Naive B cell (primary cell): ENCODE measurements at places on chromosomes 5 and 9.

DNA sequence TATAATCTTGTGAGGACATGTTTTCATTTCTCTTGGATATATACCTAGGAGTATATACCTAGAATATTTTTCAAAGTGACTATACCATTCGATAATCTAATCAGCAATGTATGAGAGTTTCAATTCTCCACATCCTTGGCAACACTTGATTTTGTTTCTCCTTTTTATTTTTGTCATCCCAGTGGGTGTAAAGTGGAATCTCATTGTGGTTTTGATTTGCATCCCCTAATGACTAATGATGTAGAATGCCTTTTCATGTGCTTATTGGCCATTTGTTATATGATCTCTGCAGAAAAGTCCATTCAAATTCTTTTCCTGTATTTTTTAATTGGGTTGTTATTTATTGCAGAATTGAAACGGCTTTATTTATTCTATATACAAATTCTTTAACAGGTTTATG, 15.2 kb downstream of the ZCCHC9 start:
- DNase-seq, result no peak

GRCh38 chr9:125296843-125297372, 35.3 kb downstream of the GAPVD1 start:
- DNase-seq, result no peak

DNA sequence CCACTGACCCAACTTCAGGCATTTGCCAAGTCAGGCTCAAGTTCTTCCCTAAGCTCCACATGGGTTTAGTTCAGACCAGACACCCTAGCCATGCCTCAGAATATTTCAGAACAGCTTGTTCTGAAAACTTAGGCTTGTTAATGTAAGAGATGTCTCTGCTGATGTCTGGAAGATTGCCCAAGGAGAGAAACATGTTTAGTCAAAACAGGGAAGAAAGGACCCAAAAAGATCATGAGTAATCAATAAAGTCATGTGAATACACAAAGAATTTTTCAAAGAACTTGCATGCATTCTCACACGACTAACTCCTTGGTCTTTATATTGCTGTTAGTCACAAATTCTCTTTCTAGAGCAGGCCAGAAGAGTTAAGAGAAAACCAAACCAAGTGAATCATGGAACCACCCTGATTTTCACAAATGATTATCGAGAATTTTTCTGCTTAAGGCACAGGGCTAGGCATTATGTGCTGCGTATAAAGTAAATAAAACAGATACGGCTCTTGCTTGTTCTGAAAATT, 158.1 kb upstream of the HMHB1 start:
- no peak for DNase-seq

- no peak for DNase-seq
Observed at GRCh38 chr5:155794795-155795194, 532.2 kb upstream of the SGCD start.

GRCh38 chr5:136014049-136015002, 14.5 kb upstream of the TGFBI start:
- no peak for DNase-seq

DNA sequence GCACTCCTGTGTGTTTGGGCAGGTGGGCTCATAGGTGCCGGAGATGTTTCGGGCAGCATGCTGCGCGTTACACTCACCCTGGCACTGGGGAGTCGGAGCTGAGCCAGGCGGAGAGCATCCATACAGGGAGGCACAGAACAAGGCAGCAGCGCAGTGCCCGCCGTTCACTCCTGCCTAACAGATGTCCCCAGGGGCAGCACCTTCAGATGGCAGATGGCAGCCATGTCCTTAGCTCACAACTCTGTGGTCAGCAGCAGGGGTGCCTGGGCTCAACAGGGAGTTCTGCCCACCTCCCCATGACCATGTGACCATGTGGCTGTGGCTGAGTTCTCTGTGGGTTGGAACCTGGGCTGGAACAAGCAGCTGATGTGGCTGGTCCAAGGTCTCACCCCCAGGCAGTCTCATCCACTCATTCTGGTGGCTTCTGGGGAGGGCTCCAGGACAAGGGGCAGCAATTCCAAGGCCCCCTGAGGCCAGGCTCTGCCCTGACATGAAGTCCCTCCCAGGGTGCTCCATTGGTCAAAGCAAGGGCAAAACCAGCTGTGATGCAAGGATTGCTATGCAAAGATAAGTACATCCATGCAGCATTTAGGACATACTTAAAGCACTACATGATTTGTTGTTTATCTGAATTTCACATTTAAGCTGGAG, 64.2 kb downstream of the MRPL36 start:
- no peak for DNase-seq
